ENCODE measurements at places on chromosomes 1 and 21.

- no peak for DNase-seq
Measured at GRCh38 chr1:66606362-66607065, 72.6 kb downstream of the SGIP1 start.

- DNase-seq, result no peak
Measured at GRCh38 chr1:30649321-30649991, 73.9 kb downstream of the MATN1 start.

- no peak for DNase-seq
Measured at GRCh38 chr21:23921670-23922418, 1685.4 kb downstream of the MRPL39 start.

GRCh38 chr1:100530880-100531487 is 7.0 kb upstream of the GPR88 start:
- DNase-seq, result no peak

- no peak for DNase-seq
Measured at GRCh38 chr21:33686386-33686785, 44.1 kb downstream of the ITSN1 start.

DNA sequence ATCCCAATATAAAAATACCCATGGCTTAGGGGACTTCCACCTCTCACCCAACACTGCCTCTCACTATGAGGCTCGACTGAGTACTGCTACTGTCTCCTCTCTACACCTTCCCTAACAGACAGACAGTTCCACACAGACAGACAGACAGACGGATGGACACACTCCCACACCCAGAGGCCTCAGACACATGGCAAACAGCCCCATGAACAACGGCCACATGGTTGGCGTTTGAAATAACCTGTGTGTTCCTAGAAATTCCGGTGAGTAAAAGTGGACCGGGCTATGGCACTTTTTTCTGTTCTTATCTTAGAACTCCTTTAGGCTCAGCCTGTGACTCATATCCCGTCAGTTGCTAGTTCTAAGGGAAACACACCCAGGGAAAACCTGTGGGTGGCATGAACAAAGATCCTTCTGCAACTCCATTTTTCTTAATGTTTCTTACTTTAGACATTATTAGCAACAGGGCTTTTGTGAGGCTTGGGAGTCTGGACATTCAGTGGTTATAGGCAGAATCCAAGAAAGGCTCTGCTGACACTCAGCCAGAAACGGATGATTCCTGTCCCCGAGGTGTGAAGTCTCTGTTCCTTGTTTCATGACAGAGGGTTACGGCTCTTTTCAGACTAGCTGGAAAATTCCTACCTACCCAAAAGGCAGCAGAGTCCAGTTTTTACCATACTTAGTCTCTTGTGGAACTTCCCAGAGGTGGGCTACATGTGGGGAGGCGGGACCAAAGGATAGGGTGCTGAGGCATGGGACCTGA is 90.5 kb upstream of the TLR5 start:
- no peak for DNase-seq

DNA sequence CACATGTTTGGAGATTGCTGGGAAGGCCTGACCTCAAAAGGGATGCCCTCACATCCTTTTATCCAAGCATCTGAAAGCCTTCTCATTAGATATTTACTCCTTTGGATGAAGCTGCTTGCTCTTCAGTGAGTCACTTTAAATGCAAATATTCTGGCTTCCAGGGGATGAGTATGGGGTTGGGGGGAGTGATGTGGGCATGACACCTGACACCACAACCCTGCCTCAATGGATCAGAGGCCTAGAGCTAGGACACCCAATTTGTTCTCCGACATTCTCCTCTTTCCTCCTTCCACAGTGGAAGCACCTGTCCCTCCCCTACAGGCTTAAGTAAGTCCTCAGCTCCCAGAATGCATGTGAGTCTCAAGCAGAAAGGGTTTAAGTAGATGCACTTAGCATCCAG is 238.3 kb downstream of the OMA1 start:
- no peak for DNase-seq

DNA sequence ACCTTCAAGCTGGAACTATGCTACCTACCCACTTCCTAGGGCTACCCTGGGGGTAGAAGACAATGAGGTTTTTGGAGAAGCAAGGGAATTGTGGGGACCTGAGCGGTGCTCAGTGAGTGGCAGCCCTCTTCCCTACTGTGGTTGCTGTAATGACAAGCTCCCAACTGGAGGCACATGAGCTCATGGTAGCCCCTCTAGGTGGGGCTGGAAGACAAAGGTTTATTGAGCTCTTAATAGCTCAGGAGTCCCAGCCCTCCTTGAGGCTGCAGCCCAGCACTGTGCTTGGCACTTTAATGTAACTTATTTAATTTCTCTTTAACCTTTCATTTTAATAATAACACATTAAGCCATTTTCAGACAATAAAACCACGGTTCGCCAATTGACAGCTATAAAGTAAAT is 528.9 kb downstream of the OMA1 start:
- no peak for DNase-seq

GRCh38 chr1:226763905-226764264 is 24.8 kb upstream of the ITPKB start:
- DNase-seq, result no peak

- DNase-seq, result no peak
Measured at GRCh38 chr1:35443768-35444518, 113.3 kb downstream of the KIAA0319L start.

- DNase-seq, result no peak
Measured at GRCh38 chr1:226790545-226791181, 51.6 kb upstream of the ITPKB start.

DNA sequence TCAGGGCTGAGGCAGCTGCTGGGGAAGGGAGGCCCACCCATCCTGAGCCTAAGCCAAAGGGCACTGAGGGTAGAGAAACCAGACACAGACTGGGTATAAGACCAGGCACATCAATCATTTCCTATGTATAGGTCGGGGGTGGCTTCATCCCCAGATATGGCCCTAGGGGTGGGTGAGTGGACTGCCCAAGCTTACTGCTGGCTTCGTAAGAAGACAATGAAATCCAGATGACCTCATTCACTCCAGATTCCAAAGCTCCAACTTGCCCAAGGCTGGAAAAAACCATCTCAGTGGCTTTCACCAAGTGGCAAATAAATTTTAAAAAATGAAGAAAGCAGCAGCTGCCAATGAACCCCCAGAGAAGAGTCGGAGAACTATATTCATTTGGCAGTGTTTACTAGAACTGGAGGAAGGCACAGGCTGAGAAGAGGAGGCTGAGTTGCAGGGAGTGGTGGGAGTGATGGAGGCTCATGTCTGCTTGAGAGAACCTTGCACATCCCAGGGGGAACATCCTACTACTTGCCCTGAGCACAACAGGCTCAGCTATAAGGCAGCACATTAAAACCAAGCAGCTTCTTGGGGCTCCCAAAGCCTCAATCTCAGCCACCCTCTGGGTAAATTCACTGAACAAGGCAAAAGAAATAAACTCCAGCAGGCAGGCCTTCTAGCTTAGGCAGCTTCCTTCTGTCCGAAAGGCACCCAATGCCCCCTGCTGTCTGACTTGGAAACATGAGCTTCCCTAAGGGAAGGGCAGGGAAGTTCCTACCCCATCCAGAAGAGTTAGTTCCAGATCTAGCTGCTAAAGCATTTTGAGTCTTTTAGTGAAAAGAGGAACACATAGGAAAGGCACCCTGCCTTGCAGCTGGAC is 14.1 kb downstream of the PEA15 start:
- no peak for DNase-seq

DNA sequence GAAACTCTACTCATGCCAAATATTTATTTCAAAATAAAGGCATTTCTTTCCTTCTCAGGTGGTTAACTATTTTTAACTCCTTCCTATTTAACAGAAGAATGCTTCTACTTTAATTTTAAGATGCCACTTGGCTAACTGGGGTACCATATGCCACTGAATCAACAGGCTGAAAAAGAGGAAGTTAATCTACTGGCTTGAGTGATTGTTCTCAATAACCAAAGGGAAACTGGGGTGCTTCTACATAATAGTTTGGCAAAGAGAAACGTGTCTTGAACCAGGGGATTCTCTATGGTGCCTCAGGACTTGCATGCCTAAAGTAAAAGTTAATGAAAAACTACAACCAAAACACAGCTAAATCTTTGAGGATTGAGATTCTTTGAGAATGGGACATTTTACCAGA is 142.6 kb downstream of the DENND1B start:
- no peak for DNase-seq

GRCh38 chr1:54542962-54543539 is 5.0 kb upstream of the ACOT11 start:
- no peak for DNase-seq

DNA sequence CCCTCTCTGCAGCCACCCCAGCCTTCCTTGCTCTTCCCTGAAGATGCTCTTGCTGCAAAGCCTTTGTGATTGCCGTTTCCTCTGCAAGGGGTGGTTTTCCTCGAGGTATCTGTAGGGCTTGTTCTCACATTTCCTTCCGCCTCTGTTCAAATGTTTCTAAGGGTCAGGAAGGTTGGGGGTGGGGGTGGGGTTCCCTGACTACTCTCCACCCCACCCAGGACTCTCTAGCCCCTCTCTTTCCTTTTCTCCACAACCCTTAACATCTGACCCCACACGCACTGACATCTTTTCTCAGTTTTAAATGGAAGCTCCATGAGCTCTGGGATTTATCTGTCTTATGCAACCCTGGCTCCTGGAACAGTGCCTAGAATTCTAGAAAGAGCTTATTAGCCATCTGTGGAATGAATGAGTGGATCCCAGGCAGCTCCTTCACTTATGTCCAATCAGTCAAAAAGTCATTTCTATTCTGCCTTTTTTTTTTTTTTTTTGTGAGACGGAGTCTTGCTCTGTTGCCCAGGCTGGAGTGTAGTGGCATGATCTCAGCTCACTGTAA is 27.3 kb upstream of the ZNF362 start:
- DNase-seq, result no peak

GRCh38 chr1:108880850-108881249 is 4.1 kb downstream of the GPSM2 start:
- DNase-seq, result no peak

DNA sequence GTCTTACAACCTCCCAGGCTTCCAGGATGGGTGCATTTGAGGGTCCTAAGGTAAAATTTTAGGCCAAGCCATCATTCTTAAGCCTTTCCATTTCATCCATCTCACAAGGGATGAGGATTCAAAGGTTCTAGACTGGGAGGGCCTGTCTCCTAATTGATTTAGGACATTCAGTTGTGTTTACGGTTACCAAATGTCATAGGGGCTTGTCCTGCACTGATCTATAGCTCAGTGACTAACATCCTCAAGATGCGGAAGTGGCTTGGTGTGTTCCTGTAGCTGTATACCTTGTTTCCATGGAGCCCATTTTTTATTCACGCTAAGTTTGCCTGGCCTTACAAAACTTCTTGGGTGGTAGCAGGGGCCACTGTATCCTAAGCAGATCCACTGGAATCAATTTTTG is 52.8 kb downstream of the DUSP10 start:
- DNase-seq, result no peak

Data from activated gamma-delta T cell treated with anti-CD3 and anti-CD28 coated beads, Interleukin-2, amount 50 U/mL, for 16 hours (primary cell).